Globus pallidus (tissue), 1 donor: ENCODE measurements at places on chromosomes 1 and 21.

DNA sequence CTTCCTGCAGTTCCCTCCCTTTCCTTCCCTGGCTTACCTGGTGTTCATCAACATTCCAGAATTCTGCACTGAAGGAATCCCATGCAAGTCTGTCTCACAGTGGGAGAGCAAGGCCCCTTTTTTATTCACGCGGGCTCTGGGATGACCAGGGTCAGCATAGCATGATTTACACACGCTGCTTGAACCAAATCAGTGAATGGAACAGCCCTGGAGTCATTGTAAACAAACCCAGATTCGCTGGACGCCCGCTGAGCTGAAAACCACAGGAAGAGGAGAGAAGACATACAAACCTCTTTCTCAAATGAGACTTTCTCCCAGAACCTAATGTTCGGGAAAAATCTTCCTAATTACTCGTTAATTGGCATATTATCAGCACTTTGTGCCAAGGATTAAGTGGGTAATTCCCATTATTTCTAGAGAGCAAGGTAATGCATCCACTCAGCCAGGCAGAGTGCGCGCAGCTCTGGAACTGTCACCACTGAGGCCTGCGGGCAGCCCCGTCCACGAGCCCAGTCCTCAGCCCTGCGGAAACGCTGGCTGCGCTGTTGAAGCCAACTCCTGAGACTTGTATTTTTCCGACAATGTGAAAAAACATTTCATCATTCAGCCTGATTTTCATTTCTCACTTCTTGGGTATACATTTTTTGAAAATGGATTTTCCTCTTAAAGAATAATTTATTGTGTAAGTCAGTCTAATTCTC, 140.0 kb downstream of the ETS2 start:
- no peak for DNase-seq

DNA sequence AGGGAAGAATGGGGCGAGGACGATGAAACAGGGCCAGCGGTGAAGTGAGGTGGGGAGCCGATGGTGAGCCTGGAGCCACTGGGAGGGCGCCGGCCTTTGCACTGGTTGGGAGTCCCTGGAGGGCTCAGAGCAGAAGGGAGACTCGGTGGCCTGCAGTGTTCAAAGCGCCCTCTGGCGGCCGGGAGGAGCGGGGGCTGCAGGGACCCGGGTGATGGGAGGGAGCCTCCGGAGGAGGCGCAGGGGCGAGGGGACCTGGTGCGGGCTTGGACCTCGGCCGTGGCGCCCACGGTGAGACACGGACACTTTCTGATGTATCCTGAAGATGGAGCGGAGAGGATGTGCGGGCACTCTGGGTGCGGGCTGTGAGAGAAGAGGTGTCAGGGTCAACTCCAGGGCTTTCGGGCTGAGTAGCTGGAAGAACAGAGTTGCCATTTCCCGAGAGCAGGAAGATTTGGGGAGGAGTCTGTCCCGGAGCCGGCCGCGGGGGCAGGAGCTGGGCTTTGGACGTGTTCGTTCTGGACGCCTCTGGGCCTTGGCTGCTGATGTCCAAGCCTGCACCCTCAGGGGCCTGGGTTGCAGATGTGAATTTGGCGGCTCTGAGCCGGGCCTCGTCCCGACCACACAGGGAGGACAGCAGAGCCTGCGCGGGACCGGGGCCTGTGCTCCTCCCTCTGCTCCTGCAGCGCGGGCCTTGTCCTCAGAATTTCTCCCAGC, 29.7 kb downstream of the HEYL start:
- DNase-seq, result no peak

GRCh38 chr1:221184131-221184794, 305.0 kb downstream of the HLX start:
- no peak for DNase-seq

- no peak for DNase-seq
These were observed 18.1 kb upstream of the IFFO2 start for GRCh38 chr1:18974606-18975005.

DNA sequence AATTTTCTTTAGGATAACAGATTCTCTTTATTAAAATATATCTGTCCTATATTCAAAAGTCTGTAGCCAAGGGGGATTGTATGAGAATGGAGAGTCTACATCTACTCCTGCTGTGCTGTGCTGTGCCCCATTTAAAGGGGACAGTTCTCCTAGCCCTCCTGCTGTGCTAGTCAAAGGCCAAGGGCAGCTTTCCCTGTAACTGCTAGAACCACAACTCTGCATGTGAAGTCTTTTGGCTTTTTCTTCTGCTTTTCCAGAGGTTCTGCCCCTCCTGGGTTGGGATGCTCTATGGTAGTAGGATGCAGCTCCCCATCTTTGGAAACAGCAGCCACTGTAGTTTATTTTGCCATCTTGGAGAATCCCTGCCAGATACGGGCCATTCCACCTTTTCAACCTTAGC, 197.5 kb upstream of the JUN start:
- no peak for DNase-seq

- no peak for DNase-seq
These were observed 15.0 kb downstream of the DDX59 start for GRCh38 chr1:200654660-200655059.

- peak; percentile 51 for DNase-seq
These were observed 30.7 kb upstream of the NLRP3 start for GRCh38 chr1:247385283-247385682.

DNA sequence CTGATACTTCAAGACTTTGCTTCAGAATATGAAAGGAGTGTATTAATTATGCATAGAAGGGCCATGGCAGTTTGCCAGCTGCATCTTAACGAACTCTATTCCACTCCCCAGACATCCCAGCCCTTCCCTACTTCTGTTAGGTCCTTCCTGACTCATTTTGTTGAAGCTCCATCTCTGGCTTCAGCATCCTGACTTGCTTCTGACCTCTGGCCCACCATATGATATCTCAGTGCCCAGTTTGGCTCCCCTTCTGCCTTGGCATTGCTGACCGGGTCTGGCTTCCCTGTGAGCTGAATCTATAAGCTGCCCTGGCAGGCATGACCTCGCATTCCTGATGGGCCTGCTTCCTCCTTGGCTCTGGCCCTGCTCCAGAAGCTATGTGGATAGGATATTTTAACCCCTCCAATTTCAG, 27.6 kb upstream of the ARHGAP29 start:
- DNase-seq, result no peak

DNA sequence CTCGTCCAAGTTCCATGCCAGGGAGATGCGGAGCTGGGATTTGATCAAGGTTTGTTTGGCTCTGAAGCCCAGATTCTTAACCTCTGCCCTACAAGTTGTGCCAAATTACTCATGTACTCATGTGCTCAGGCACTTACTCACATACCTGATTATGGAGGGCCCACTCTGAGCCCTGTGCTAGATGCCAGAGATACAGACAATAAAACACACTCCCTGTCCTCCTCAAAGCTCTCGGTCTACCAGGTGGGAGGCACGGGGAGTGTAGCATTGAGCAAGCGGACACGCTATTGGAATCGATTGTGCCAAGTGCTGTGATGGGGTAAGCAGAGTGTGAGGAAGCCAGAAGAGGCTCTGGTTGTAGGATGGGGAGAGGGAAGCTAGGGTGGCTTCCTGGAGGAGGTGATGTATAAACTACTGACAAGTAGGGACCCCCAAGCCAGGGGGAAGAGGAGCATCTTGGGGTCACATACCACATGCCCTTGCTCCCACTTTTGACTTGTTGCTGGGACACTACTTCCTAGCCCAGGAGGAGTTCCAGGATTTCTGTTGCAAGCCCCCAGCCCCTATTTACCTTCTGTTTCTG, 49.8 kb upstream of the IFNLR1 start:
- DNase-seq, result no peak

- DNase-seq, result no peak
These were observed 8.1 kb downstream of the BLACAT1 start for GRCh38 chr1:205447457-205448341.

- no peak for DNase-seq
These were observed 21.9 kb upstream of the ERO1B start for GRCh38 chr1:236303675-236304074.

GRCh38 chr1:225461533-225462428, 33.9 kb upstream of the LBR start:
- DNase-seq, result no peak

DNA sequence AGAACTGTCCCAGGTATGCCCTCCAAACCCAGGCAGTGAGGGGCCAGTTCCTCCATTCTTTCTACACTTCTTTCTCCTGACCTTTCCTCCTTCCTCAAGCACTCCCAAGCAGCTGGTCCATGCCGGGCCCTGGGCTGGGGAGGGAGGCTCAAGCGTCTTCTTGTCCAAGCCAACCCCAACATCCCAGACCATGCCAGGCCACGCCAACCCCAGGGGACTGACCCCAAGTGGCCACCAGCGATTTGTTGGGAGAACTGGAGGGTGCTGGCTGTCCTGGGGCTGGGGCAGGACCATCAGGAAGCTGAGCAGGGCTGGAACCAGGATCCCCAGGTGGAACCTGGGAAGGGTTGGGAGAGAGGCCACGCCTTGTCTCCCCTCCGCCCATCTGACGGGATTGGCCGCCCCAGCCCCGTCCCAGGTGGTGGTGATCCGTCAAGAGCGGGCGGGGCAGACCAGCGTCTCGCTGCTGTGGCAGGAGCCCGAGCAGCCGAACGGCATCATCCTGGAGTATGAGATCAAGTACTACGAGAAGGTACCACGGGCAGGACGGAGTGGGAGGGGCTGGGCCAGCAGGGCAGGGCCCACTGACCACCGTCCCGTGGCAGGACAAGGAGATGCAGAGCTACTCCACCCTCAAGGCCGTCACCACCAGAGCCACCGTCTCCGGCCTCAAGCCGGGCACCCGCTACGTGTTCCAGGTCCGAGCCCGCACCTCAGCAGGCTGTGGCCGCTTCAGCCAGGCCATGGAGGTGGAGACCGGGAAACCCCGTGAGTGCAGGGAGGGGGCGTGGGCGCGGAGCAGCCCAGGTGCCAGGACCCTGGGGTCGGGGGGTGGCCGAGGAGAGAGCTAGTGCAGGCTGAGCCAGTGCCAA, 29.9 kb downstream of the EPHA8 start:
- no peak for DNase-seq

GRCh38 chr1:147626291-147626690, 44.0 kb downstream of the ACP6 start:
- no peak for DNase-seq

DNA sequence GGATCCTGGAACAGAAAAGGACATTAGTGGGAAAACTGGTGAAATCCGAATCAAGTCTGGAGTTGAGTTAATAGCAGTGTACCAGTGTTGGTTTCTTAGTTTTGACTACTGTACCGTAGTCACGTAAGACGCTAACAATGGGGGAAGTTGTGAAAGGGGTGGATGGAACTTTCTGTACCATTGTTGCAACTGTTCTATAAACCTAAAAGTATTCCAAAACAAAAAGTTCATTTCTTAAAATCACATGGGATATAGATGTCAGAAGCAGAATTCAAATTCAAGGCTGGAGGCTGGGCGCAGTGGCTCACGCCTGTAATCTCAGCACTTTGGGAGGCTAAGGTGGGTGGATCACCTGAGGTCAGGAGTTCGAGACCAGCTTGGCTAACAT, 16.9 kb downstream of the ARHGEF19 start:
- no peak for DNase-seq

GRCh38 chr1:155499953-155500639, 62.5 kb downstream of the ASH1L start:
- DNase-seq, result no peak

GRCh38 chr21:19018529-19018928, 614.9 kb upstream of the TMPRSS15 start:
- DNase-seq, result no peak

GRCh38 chr1:8494681-8495080, 176.8 kb downstream of the SLC45A1 start:
- no peak for DNase-seq

GRCh38 chr1:244603498-244603897, 49.4 kb upstream of the DESI2 start:
- DNase-seq, result peak; percentile 10

DNA sequence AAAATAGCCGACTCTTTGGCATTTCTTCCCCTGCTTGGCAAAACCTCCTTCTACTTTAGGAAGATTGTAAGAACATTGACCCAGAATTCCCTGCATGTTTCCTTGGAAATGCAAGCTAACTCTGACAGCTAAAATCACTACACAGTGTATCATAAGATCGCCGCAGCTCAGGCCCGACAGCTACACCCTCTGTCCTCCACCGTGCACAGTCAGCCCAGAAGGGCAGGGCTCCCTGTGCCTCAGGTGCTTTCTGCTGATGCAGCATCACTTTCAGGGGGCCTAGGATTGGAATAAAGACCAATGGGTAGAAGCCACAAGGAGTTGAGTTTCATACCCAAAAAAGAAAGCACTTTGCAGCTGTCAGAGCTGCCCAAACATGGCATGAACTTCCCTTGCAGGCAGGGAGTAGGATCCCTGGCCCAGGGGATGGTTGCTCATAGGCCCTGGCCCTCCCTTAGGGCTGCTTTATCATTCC, 145.3 kb downstream of the SEC16B start:
- DNase-seq, result no peak

DNA sequence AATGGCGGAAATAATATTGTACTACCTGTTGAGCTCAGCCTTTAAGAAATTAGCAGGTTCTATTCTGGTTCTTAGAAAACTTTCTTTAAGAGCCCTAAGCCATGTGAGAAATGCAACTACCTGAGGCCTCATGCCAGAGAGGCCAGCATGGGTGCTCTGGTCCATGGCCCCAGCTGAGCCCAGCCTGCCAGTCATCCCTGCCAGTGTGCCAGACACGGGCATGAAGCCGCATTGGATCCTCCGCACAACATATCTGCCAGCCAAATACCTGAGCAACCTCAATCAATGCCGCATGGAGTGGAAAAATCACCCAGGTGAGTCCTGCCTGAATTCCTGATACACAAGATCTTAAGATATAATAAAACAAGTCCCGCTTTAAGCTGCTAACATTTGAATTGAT, 91.8 kb downstream of the C21orf91 start:
- DNase-seq, result no peak

DNA sequence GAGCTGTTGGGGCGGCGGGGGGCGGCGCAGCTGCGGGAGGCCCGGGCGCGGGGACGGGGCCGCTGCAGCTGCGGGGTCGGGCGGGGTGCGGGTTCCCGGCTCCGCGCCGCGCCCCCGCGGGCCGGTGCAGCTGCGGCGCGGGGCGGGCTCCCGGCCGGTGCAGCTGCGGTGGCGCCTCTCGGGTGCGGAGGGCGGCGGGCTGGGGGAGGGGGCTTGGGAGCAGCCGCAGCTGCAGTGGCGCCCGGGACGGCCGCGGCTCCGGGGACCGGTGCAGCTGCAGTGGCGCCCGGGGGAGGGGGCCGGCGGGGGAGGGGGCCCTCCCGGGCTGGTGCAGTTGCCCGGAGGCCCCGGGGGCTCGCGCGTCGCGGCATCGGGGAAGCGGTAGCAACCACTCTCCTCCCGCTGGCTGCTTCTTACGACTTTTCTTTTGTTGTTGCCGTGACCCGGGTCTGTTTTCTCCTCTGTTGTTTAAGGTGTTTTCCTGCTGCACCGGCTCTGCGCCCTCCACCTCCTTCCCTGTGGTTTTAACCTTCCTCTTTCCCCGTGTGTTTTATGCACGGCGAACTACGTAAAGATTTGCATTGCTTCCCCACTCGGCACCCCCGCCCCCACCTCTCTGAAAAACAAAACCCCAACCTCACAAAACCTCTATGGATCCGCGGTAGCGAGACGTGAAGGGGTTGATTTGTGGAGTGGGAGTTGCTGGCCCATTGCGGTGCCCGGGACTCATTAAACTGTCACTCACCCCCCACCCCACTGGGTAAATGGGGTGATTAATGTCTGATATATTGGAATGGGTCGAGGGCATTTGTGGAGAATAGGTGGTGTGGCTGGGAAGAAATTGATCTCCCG, 1.7 kb upstream of the ZBTB18 start:
- peak; percentile 75 for DNase-seq

GRCh38 chr1:198556971-198557370, 16.5 kb upstream of the ATP6V1G3 start:
- peak; percentile 16 for DNase-seq

- DNase-seq, result no peak
These were observed 19.4 kb downstream of the EXTL2 start for GRCh38 chr1:100875228-100875627.

- DNase-seq, result no peak
These were observed 7.5 kb downstream of the NRIP1 start for GRCh38 chr21:15057285-15057684.
